ENCODE measurements at places on chromosomes 5 and 9.

DNA sequence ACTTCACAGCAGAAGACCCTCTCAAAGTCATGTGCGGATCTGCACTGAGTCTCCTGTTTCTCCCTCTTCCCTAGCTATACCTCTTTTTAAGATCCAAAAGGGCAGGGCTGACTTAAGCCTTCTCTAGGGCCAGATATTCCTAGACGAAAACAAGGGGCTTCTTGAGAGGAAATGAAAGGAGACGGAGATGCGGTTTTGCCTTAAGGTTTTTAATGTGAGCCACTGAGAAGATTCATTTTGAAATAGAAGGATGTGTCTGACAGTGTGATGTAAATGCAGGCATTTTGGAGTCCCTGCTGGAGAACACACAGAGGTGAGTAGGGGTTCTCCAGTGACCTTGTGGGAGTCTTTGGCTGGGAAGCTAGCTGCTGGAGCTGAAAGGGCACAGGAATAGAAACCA is 15.6 kb upstream of the IL12B start:
- no peak for DNase-seq

DNA sequence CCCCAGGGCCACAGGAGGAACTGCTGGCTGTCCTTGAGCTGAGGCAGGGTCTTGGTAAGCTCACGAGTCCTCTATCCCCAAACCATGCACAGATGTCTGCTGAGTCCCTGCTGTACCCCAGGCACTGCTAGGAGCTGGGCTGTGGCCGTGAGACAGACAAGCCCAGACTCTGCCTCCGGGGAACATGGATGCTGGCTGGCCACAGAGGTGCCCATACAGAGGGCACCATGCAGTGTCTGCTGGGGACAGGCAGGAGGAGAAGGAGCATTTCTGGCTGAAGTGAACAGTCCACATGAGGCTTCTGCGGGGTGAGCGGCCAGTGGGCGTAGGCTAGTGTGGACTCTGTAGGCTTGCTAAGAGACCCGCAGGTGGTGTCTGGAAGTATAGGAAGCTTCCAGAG is 4.8 kb upstream of the SEC16A start:
- DNase-seq = no peak

- no peak for DNase-seq
Measured at GRCh38 chr5:142507531-142508372, 178.1 kb downstream of the FGF1 start.

DNA sequence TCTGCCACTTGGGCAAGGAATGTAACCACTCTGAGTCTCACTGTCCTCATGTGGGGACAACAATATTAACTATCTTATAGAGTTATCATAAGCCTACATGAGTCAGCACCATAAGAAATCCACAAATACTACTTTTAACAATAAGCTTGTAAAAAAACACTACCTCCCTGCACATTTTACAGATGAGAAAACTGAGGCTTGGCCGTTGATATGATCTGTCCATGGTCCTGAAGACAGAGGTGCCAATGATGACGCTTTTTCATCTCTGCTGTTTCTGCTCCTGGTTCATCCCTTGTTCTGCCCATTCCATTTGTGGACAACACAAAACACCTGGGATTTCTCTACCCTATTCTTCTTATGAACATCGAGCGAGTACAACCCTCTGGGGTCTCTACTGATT is 23.4 kb upstream of the STRBP start:
- no peak for DNase-seq

GRCh38 chr5:10709409-10709808 is 51.6 kb downstream of the DAP start:
- DNase-seq = no peak

GRCh38 chr9:96173640-96174039 is 128.3 kb downstream of the HSD17B3 start:
- DNase-seq = no peak

- no peak for DNase-seq
Measured at GRCh38 chr5:103174147-103174546, 54.0 kb downstream of the PPIP5K2 start.

DNA sequence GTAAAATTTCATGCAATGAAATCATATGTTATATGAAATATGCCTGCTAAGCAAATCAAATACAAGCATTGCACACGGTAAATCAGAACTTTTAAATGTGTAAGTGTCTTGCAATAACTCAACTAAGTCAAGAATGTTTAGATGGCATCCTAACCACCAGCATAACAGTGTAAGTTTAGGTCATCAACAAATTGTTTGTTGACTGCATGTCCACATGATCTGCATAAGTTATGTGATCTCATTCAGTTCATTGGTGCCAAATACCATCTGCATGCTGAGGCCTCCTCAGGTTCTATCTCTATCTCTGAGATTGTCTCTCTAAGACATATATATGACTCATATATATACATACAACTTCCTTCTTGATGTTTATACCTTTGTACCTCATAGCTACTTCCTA is 159.6 kb upstream of the STK32A start:
- no peak for DNase-seq

DNA sequence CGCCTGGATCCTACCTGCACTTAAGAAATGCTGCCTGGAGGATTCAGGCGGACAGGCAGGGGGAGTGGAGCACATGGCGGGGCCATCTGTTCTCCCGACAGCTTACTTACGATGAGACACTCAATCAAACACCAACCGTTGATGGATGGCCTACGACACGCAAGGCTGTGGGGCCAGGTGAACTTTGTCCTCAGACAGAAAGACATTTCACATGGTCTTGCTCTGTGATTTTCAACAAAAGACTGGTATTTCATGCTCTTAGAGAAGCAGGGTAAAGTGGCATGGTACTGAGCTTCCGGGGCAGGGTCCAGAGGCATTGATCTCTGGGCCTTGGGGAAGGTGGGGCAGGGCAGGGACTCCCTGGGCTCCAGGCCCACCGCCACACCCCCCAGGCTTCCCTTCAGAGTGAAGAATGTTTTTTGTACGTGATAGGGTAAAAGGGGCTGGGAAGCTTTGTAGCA is 9.1 kb upstream of the OLFM1 start:
- DNase-seq = no peak

- DNase-seq = no peak
Measured at GRCh38 chr9:136484153-136485048, 1.6 kb upstream of the SEC16A start.

DNA sequence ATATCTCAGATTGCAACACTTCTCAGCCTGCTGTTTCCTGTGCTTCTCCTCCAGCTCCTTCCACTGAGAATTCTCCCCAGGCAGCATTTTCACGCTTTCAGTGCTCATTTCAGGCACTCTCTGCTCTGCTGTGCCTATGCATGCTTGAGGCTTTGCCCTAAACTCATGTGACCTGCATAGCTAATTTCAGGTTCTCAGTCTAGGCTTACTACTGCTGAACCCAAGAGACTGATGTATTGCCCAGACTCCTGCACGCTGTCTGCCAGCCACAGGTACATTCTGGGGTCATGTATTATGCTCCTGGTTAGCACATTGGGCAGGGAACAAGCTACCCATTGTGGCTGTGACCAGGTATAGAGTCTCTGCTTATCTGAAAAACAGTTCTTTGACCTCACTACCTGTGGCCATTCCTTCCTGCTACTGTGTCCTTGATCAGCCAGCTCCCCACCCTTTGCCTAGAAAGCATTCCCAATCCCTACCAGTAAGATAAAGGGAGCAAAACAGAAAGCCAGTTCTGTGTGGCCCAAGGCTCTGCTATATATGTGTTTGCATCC is 34.7 kb downstream of the PIP5K1B start:
- DNase-seq = peak; percentile 43

DNA sequence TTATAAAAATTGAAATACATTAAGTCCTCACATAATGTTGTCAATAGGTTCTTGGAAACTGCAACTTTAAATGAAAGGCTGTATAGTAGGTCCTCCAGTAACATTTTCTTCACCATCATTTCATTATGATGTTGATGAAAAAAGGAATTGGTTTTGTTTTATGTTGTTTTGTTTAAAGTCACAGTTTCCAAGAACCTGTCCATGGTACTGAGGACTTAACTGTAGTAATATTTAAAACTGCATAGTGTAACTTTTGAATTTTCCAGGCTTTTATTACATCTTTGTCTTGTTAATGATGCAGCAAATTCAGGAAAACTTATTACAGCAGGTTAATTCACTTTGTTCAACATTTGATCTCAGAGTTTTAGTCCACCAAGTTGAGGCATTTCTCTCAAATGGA is 11.6 kb downstream of the SECISBP2 start:
- no peak for DNase-seq
